Activated CD4-positive, alpha-beta T cell treated with anti-CD3 and anti-CD28 coated beads, Interleukin-2, Interleukin-6, amounts not matched to agents 100 ng/mL and 50 ng/mL, durations not matched to agents 16 hours and 8 hours (primary cell): ENCODE measurements at places on chromosomes 11 and 22.
A peak's percentile ranks its signal among the peaks of the same experiment; 100 is the strongest.

DNA sequence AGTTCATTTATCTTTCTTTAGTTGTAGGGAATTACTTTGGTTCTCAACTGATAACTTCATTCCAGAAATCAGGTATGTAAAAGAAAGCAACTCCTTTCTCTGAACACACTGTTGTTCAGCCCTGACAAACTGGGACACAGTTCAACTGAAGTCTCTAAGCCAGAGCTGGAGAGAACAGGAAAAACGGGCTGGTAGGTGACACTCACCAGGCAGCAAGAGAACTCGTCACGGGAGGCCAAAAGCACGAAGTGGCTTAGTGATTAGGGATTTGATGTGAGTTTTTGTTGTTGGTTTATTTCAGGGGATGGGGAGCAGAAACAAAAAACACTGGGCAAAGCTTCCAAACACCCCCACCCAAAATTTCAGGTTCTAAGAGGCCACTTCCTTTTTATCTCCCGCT is 54.1 kb downstream of the MYH9 start:
- DNase-seq = no peak

GRCh38 chr22:29055192-29055830 is 6.3 kb downstream of the C22orf31 start:
- DNase-seq = no peak

- peak; percentile 83 for DNase-seq
Measured at GRCh38 chr11:43944761-43945311, 2.4 kb downstream of the C11orf96 start.

- peak; percentile 47 for DNase-seq
Measured at GRCh38 chr11:67117672-67118180, 1.3 kb upstream of the KDM2A start.

- DNase-seq = no peak
Measured at GRCh38 chr22:17958166-17958565, 66.2 kb downstream of the MICAL3 start.

DNA sequence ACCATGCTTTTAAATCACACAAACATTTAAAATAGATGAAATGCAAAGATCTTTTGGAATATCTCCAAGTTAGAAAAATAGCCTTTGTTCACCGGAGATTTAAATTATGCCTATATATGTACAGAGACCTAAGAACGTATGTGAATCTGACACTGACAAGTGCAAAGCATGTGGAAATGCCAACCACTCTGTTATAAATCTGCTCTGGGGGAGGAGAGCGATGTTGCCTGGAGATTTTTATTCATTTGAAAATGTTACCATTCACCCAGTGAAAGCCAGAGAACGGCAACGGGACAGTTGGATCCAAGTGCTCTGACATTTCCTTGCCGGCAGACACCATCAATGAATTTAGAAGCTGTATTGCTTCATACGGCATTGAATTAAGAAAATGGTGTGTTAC is 39.8 kb upstream of the BMAL1 start:
- no peak for DNase-seq

- DNase-seq = no peak
Measured at GRCh38 chr11:35307221-35307621, 112.1 kb downstream of the SLC1A2 start.

- peak; percentile 85 for DNase-seq
Measured at GRCh38 chr11:75388386-75389275, 10.7 kb upstream of the RPS3 start.

GRCh38 chr22:39646398-39647063 is 76.0 kb downstream of the CACNA1I start:
- DNase-seq = no peak

- DNase-seq = no peak
Measured at GRCh38 chr11:19912115-19912957, 199.7 kb downstream of the NAV2 start.

- DNase-seq = no peak
Measured at GRCh38 chr11:75482931-75483469, 42.7 kb downstream of the GDPD5 start.

DNA sequence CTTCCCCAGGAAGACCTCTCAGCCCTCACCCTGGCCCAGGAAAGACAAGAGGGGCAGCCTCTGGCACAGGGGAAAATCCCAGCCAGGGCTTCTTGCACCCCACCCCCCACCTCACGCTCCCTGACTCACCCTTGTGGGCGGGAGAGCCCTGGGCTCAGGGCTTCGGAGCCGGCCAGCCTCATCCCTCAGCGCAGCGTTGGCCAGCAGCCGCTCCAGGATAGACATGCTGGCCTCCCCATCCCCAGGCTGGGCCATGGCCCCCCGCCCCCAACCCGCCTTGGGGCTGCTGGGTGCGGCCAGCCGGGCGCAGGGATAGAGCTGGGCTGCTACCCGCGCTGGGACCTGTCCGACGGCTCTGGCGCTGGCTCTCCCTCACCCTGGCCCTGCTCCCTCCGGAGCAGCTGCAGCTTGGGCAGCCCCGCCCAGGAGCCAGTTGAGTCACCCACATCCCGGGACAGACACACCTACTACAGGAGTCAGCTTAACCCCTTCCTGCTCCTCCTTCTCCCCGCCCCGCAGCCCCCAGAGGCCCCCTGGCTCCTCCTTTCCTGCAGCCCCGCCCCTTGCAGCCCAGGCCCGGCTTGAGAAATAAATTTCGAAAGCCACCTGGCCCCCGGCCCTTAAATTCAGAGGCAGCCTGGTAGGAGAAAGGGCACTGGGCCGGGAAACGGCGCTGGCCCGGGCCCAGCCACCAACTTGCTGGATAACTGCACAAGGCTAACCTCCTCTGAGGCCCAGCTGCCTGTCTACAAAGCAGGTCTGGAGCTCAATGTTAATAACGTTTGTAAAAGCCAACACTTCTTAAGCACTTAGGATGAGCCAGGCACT is 13.4 kb downstream of the TNKS1BP1 start:
- peak; percentile 90 for DNase-seq

GRCh38 chr22:41217553-41218157 is 12.5 kb downstream of the L3MBTL2 start:
- peak; percentile 72 for DNase-seq

GRCh38 chr11:60810569-60810968 is 25.4 kb downstream of the MS4A10 start:
- DNase-seq = no peak

GRCh38 chr11:67355023-67355793 is 1.9 kb upstream of the POLD4 start:
- DNase-seq = no peak

- no peak for DNase-seq
Measured at GRCh38 chr11:128587415-128587814, at the start of gene ETS1. ETS1 (minus strand) TSS chr11:128587558; CDS start chr11:128573130, 14,428 bp downstream.

DNA sequence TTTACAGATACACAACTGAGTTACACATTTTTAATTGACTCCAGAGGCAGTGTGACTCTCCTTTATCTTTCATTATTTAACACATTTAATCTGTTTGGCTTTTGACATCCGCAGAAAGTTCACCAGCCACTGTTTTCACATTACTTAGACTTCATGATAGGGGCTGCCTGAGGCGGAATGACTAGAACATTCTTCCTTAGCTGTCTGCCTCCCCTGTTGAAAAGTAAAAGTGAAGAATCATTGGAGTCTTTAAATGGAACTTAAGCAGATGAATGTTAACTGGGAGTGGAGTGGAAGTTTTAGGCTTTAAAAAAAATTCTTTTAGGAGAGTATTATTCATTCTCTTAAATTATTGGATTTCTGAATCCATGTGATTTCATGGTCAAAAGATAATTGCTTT is 229.2 kb upstream of the MTNR1B start:
- no peak for DNase-seq

- DNase-seq = no peak
Measured at GRCh38 chr11:87322568-87322967, 284.8 kb downstream of the TMEM135 start.

- no peak for DNase-seq
Measured at GRCh38 chr11:2750682-2751522, 51.1 kb upstream of the KCNQ1OT1 start.

- no peak for DNase-seq
Measured at GRCh38 chr11:102006835-102007566, 40.2 kb upstream of the CFAP300 start.

- no peak for DNase-seq
Measured at GRCh38 chr11:86565388-86565787, 107.0 kb downstream of the ME3 start.

GRCh38 chr11:134514354-134514951 is 102.4 kb upstream of the B3GAT1 start:
- DNase-seq = no peak

- peak; percentile 86 for DNase-seq
Measured at GRCh38 chr22:44701824-44702478, at the start of gene PRR5. PRR5 (plus strand) TSS chr22:44702204; CDS start chr22:44702475, 271 bp downstream.

- DNase-seq = peak; percentile 57
Measured at GRCh38 chr11:66020618-66021357, 5.5 kb downstream of the CATSPER1 start.

DNA sequence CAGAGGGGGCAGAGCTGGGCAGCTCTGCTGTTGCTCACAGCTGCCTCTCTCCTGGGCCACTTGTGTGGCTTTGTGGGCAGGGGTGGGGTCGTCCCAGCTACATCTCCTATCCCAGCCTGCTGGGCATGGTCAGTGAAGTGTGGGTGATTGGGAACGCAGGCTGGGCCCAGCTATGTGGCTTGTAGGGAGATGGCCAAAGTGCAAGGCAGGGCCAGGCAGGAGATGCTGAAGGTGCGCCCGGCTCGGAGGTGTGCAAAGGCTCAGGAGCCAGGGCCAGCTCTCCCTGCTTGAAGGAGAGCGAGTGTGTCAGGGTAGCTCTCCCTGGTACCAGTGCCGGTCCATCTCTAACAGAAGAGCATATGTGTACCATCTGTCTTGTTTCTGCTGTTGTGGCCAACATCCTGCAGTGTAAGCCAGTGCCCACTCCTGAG is 8.4 kb upstream of the RANBP1 start:
- DNase-seq = no peak

DNA sequence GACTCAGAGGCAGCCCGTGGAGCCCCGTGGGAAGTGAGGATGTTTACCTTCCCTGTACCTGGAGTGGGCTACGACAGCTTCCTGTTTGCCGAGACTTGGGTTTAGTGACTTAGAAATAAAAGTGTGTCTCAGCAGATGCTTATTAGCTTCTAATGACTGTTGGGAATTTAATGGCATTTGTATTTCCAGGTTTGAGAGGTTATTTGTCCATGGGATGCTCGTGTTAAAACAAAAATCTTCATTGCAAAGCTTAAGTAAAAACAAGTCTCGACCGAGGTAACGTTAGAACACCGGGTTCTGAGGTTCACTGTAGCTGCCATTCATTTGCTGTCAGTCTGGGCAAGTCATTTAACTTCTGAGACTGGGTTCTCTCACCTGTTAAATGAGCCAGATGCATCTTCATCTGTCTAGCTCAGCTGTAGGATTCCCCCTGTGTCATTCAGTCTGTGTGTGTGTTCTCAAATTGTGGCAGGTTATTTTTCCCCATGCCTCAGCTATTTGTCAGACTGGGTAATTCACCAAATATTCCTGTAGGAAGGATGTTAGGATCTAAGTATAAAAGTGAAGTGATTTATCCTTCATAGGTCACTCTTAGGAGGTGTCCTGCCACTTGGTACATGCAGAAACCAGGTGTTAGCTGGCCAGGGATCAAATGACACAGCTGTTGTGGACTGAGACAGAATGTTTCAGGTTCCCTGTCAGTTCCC is 791 bp downstream of the EI24 start:
- peak; percentile 49 for DNase-seq

- DNase-seq = no peak
Measured at GRCh38 chr11:107203656-107204055, 185.4 kb upstream of the GUCY1A2 start.

- DNase-seq = no peak
Measured at GRCh38 chr11:71223671-71224660, 28.4 kb downstream of the SHANK2 start.
